Stimulated activated CD4-positive, alpha-beta T cell treated with anti-CD3 and anti-CD28 coated beads, Interleukin-1b, Interleukin-23, amount 100 ng/mL, for 4 hours (primary cell): ENCODE measurements at places on chromosomes 7 and 10.

- no peak for DNase-seq
Observed at GRCh38 chr7:35908331-35909216, 107.7 kb downstream of the SEPTIN7 start.

GRCh38 chr10:98340261-98340939 is 72.4 kb upstream of the LOXL4 start:
- no peak for DNase-seq

DNA sequence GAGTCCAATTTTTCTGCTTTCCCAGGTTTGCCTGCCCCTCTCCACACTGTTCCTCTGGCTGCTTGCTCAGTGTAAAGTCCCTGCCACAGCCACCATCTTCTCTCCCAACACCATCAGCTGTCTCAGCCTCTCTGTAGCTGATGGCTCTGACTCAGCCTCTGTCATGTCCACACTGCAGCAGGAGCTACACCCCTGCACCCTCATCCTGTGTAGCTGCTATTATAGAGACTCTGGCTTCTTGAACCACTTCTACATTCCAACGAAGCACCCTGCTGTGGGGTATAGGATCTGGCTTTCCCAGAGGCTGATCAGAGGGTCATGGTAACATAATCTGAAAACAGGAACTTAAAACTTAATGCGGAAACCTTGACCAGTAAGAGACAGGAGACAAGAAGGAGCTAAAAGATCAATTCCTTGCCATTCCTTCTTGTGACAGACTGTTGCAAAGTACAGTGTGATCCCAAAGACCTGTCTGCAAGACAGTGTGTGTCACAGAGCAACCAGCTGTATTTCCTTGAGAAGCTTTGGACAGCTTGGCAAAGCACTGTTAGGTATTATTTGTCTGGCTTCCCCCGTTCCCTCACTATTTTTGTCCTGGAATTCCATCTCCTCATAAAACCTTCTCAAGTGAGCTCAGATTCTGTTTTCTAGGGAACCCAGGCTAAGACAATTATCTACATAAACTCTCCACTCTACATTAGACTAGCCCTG is 42.3 kb downstream of the NRCAM start:
- no peak for DNase-seq

DNA sequence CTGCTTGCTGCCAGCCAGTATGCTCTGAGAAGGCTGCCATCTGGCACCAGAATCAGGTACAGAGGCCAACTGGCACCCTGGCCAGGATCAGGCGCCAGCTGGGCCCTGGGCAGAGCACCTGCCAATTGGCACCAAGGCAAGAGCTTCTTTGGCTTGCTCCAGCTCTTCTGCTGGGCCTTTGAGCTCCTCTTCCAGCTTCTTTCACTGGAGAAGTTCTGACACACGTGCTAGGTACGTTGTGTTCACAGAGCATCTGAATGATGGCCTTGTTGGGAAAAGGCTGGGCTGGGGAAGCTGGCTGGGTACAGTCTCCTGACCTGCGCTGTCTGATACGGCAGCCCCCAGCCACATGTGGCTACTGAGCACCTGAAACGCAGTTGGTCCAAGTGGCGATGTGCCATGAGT is 31.7 kb upstream of the OPALIN start:
- no peak for DNase-seq

DNA sequence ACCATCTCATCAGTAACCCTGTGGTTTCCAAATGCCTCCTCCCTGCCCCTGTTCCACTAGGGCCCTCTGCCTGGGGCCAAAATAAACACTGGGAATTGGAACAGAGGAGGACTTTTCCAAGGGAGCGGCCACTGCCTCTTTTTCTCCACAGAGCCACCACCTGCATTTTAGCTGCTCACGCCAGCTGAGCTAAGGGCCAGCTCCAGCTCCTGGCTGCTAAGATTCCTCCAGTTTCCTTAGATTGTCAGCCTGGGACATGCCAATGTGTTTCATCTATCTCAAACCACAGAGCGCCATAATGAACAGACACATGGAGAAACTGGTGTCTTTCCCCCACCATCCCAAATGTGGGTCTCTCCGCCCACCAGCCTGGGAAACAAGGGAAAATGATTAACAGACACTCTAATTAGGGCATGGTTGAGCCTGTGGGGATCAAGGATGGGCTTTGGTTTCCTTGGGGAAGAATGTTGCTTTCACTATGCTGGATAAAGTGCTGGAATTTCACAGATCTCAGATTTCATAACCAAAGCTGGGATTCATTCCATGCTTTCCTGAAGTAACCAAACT is 52.2 kb downstream of the ASB13 start:
- DNase-seq, result no peak

- no peak for DNase-seq
Observed at GRCh38 chr10:6141296-6142151, 52.7 kb downstream of the RBM17 start.

DNA sequence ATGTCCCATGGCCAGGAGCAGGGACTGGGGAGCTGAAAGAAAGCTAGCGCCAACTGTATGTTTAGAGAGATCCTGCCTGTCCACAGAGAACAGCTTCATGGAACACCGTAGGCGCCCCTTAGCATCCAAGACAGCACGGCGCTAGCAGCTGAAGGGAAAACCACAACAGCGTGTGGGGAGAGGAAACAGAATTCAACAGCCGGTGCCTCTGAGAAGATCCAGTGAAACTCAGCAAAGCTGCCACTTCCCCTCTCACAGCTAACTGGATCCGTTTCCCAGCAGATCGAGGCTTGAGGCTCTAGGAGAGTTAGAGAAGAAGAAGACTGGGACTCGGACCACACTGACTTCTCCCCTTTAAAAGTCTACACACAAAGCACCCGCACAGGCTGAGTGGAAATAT is 145.0 kb downstream of the MAD1L1 start:
- DNase-seq, result no peak

DNA sequence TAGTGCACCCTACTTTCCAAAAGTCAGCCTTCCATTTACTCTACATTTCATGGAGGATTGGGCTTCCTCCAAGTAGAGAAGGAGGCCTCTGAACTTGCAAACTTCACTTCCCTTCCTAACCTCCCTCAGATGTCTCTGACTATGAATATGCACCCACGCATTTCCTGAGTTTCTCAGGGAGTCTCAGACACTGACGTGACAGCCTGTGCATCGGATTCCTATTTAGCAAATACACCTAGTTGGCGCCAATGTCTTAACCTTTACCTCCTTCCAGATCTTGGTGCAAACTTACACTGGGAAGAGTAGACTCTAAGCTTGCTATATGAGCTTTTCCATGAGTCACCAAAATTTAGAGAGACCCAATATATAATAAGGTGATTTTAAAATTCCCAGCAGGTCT is 920.1 kb upstream of the AUTS2 start:
- no peak for DNase-seq

GRCh38 chr10:11183015-11183414 is 165.3 kb downstream of the CELF2 start:
- DNase-seq, result no peak

GRCh38 chr10:72039377-72039776 is 49.0 kb downstream of the SPOCK2 start:
- no peak for DNase-seq

DNA sequence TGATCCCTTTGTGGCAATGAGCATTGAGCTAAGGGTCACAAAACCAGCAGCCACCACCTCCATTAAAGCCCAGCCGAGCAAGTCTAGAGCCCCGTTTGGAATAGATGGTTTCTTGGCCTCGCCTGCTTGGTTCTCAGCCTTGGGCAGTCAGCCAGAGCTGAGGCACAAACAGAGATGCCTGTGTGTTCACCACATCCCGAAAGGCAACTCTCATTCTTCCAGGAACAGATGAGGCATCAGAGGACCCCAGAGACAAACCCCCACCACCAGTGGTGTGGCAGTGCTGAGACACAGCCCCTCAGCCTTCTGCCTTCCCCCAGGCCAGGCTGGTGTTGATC is 203.3 kb upstream of the ZMIZ1 start:
- no peak for DNase-seq

DNA sequence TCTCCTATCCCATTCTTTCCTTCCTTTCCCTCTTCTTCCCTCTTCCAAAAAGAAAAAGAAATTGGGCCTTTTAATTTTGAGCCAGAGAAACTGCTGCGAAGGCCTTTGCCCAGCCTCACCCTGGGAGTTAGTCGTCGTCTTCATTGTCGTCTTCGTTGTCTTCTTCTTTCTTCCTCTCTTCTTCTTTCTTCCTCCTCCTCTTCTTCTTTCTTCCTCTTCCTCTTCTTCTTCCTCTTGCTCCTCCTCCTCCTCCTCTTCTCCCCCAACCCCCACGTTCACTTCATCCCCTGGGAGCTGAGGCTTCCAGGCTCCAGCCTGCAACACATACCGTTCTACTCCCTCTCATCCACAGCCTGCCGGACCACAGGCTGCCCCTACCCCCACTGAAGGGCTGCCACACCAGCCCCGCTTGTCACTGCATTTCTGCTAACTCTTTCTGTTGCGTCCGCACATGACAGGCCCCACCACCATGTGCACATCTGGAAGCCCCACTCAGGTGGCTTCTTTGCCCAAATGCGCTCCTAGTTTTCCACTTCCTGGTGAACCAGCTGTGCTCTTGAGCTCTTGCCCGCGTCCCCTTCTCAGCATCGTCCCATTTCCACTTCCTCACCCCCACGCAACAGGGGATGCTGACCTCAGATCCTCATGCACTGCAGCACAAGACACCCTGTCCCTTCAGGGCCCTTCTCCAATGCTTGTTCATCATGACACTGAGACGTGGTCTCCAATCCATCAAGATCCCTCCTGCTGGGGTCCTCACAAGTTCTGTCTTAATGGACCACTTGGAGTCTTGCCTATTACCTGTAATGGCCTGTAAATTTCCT is 94.9 kb upstream of the SH2B2 start:
- no peak for DNase-seq

GRCh38 chr10:71957546-71958275 is 6.5 kb upstream of the CHST3 start:
- no peak for DNase-seq

DNA sequence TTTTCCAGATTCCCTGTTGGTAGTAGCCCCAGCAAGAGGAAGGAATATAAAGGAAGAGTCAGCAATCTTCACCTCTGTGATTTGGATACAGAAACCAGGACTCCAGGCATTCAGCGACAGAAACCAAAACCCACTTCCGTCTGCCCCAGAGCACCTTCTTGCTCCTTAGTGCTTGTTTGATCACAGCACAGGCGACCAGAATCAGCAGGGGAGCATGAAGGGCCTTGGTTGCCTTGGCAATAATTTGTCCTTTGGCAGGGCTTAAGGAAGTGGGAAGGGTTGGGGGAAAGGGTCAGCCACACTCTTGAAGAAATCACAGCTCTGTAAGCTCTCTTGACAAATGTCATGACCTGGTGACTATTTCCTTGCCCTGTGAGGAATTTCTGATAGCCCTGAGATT is 379.6 kb downstream of the OTUD1 start:
- no peak for DNase-seq

- no peak for DNase-seq
Observed at GRCh38 chr10:74967911-74968666, 141.7 kb downstream of the KAT6B start.

DNA sequence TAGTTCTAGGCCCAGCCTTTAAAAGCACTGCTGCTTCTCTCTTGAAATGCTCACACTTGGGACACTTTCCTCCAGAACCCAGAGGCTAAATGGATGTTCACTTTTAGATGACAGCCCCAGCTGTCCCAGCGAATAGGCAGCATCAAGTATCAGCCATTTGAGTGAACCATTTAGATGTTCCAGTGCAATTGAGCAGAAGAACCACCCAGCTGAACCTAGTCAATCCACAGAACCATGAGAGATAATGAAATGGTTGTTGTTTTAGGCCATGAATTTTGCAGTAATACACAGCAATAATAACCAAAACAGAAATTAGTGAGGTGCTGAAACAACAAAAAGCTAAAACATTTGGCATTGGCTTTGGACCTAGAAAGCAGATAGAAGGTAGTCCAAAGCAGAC is 273.9 kb downstream of the ETV1 start:
- no peak for DNase-seq

DNA sequence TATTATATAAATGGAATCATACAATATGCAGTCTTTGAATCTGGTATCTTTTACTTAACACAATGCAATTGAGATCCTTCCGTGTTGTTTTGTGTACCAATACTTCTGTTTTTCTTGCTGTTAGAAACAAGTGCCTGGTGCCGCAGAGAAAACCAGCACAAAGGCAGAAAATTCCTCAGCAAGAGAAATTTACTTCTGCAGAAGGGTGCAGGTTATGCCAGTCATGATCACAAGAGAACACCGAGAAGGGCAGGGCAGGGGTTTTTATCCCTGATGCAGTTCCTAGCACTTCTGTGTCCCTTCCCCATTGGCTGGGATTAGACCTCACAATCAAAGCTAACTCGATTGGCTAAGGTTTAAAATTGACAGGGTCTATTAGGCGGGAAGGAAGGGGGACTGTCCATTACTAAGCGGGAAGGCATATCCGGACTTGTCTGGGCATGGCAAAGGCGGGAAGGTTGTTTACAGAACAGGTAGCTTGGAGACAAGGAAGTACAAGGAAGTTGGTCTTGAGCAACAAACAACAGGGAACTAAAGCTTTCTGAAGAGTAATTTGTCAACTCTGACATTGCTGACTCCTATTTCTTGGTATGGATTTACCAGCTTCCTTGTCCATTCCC is 2.4 kb upstream of the ZNF33B start:
- DNase-seq, result no peak

GRCh38 chr10:62638062-62638477 is 166.4 kb upstream of the ADO start:
- no peak for DNase-seq
